ENCODE measurements at places on chromosomes 4 and X. TPM values are rescaled to one million over a fixed set of nuclear protein-coding genes. Genes with fewer than 3 reads are reported as not detected.

PASD1 gene
- not detected for total RNA-seq

CLCN4 gene
- total RNA-seq = 2.2 TPM

DKK2 gene
- total RNA-seq = 107 TPM

DNA sequence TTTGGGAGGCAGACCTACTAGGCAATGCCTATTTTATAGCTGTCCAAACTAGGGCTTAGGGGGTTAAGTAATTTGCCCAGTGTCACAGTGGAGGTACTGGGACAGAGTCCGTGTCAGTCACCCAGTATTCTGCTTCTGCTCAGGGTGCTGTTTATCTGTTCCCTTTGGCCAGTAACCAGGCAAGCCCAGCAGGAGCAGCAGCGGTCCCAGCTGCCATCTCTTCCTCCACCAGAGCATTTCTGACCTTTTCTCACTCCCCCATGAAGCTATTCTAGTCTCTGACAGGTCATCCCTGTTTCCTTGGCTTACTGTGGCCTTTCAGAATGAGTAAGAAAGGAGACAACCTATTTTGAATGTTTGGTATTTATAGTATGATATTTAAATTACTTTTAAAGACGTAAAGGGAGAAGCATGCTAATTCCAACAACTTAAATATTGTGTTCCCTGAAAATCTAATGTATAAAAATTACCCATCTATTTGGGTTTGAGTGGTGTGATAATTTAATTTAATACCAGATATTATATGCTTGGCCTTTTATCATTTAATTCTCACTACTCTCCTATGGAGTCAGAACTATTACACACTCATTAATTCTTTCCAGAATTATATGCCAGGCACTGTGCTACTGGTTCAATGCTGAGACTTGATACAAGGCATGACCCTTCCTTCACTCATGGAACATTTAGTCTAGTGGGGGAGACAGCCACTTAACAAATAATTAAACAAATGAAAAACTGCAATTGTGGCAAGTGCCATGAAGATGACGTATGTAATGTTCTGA lies 60.6 kb downstream of the RPS6KA3 start:
- DNase-seq = no peak
